ENCODE measurements at places on chromosomes 11 and 22.

DNA sequence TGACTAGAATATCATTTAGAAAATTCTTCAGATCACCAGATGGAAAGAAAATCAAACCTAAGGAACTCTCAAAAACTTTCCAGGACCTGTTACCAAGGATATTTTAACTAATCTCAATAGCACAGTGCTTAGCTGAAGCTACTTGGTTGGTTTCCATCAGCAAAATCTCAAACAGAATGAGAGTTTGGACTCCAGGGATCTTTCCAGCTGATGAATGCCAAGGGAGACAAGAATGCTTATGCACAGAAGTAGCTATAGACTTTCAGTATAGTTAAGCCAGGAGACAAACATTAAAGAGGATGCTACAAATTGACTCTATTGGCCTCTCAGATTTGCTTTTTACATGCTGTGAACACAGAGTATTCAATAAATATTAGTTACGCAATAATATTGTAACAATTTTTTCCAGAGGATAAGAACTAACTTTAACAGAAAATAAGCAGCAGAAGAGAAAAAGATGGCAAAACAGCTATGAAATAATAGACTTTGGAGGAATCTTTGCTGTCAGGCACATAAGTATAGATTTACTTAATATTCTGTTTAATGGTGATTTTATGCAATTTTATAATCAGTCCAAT is 331.4 kb downstream of the DLG2 start:
- no peak for DNase-seq

- no peak for DNase-seq
Measured at GRCh38 chr11:113178381-113179070, 135.9 kb upstream of the TTC12 start.

GRCh38 chr11:35050541-35050995 is 88.4 kb upstream of the CD44 start:
- no peak for DNase-seq

DNA sequence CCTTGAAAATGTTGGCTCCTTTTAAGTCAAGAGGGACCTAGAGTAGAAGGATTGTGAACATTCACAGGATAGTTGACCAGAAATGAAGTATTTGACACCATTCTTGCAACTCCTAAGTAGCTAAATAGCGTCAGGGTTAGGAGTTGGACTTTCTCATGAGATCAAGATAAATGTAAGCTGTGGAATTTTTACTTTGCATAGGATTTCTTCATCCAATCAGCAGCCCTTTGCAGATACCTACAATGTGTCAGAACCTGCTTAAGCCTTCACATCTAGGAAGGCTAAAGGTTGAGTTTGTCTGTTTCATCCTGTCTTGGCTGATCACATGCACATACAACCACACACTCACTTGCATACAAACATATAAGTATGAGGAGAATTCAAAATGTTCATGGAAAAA is 32.3 kb downstream of the CD44 start:
- DNase-seq: no peak

GRCh38 chr11:112847568-112847967 is 113.7 kb upstream of the NCAM1 start:
- DNase-seq: no peak

DNA sequence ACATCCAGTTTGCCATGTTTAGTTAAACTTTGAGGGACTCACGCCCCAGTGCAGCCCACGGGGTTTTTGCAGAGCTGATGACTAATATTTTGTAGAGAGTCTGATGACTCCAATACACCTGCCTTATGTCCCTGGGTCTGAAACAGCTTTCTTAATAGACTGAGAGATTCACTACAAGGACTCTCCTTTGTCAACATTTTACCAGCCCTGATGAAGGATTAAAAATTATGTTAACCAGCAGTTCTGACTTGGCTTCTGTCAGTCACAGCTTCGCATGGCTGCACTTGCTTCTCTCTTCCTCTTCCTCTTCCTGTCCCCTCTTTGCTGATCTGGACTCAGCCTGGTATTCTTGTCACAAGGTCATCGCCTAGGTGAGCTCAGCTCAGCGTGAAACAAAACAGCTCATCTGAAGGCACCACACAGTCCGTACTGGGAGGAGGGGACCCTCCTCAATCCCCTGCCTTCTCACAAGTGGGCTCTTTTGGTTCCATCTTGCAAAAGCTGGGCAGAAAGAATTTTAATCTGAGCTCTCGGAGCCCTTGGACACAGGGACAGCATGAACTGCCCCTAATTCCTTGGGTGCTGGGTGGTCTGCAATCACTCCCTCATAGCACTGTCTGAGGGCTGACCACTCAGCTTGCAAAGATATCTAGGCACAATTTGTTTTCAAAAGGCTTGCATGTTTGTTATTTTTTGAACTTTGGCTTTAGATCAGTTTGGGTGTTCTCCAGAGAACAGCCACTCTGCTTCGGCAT is 38.1 kb upstream of the POU2AF1 start:
- DNase-seq: no peak

- DNase-seq: no peak
Measured at GRCh38 chr11:60699284-60699691, at the start of gene MS4A8. Gene MS4A8, plus strand, starts transcription at chr11:60699612. Its CDS starts 1,249 bp downstream, at chr11:60700861.

GRCh38 chr11:83572581-83573496 is 286.7 kb upstream of the CCDC90B start:
- no peak for DNase-seq

- no peak for DNase-seq
Measured at GRCh38 chr11:32953700-32954099, 61.1 kb downstream of the QSER1 start.

Measured in left hindlimb (tissue), 1 donor.